ENCODE measurements at places on chromosomes 12 and 14.

DNA sequence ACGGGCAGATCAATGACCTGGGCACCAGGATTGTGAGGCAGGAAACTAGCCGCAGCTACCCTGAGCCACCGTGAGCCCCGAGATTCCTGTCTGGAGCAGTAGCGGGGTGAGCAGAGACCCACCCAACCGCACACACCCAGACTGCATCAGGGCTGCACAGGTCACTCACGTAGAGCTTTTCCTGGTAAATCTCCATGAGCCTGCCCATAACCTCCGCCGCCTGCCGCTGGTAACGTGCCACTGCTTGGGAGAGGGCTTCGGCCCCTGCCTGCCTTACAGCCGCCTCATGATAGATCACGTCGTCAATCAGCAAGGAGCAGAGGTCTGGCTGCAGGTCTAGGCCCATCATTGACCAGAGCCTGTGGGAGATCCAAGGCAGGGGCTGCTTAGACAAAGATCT lies 38.5 kb upstream of the RAB35 start:
- no peak for DNase-seq

GRCh38 chr12:118560733-118561132 lies 184.4 kb downstream of the SUDS3 start:
- no peak for DNase-seq

GRCh38 chr14:92603309-92604242 lies 90.0 kb downstream of the RIN3 start:
- peak; percentile 68 for DNase-seq

- no peak for DNase-seq
Observed at GRCh38 chr12:107436836-107437235, 248.8 kb upstream of the PWP1 start.

GRCh38 chr14:99643343-99643742 lies 1.6 kb upstream of the HHIPL1 start:
- no peak for DNase-seq

DNA sequence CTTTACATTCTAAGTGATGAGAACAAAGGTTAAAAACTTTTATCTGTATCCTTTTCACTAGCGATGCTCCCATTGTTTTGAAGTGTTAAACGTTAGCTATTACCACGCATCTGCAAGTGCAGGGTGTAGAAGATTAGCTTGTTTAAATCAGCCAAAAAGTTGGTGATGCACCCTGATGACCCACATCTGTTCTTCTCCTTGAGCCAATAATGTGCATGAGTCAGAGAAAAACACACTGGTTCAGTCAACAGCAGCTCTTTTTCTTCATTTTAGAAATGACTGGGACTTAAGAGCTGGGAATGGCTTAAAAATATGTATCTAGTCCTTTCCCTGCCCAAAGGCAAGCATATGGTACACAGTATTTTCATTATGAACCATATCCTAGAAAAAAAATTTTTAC lies 323.5 kb upstream of the PDE3A start:
- no peak for DNase-seq

GRCh38 chr12:130013771-130014484 lies 110.1 kb upstream of the TMEM132D start:
- no peak for DNase-seq

DNA sequence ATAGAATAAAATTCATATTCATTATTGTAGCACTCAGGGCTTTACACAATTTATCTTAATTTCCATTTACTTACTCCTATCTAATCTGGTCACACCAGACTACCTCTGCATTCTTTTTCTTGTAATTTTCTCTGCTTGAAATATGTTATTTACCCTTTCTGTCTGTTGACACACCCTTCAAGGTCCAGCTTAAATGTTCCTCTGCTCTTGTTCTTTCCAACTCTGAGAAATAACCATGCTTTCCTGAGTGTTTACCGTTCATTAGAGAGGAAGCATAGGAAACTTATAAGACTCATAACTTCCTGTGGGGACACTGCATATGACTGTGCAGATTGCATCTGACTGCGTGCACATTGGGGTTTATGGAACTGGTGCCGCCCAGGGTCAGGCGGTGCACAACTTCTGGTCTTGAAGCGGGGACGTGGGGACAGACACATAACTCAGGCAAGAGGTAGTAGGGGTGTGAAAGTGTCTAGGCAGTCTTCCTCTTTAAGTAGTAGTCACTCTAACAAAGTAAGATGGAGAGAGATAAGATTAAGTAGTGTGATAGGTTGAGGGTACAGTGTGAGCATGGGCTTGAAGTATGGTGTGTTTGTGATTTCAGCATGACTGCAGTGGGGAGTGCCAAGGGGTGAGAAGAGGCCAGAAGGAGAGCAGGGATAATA lies 42.6 kb upstream of the FOXJ2 start:
- DNase-seq, result peak; percentile 60

GRCh38 chr14:28298156-28298555 lies 468.4 kb upstream of the FOXG1 start:
- DNase-seq, result no peak

Data from CD4-positive, alpha-beta T cell treated with Interleukin-1 beta for 1 hour (primary cell).